Hepatic stellate cell (primary cell): ENCODE measurements at places on chromosomes 5 and 9.

DNA sequence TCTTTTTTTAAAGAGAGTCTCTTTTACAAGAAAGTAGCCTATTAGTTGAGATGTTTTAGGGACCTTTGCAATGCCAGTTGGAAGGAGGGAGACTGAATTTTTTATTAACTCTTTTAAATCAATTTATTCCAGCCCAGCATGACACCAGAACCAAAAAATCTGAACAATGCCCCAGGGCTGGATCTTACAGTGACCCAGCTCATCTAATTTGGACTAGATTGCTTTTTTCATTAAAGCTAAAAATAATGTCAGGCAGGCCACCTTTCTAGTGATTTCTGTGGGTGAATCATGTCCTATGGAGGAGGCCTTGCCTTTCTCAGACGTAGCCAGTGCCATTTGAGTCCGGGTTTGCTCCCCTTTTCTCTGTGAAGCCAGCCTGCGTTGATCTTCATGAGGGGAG is 38.8 kb downstream of the MAP1B start:
- no peak for DNase-seq

- no peak for DNase-seq
These were observed 90.1 kb upstream of the PITX1 start for GRCh38 chr5:135124128-135124527.

DNA sequence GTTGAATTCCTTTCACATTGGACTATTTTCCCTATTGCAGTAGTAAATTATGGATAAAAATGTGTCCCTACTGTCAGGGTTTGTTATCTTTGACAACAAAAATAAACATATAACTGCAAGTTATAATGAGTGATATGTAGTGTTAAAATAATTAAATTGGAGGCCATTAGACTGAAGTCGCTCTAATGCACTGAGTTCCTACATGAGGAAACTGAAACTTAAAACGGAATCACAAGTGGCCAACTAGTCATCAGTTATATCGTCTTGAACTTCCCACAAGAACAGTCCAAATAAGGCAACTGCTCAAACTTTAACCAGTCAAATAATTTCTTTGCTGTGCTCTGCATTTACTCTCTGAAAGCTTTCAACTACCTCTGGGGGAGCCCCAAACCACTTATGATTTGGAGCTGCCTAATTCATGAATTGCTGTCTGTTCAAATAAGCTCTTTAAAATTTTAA is 2.1 kb upstream of the IFT74 start:
- DNase-seq = no peak

DNA sequence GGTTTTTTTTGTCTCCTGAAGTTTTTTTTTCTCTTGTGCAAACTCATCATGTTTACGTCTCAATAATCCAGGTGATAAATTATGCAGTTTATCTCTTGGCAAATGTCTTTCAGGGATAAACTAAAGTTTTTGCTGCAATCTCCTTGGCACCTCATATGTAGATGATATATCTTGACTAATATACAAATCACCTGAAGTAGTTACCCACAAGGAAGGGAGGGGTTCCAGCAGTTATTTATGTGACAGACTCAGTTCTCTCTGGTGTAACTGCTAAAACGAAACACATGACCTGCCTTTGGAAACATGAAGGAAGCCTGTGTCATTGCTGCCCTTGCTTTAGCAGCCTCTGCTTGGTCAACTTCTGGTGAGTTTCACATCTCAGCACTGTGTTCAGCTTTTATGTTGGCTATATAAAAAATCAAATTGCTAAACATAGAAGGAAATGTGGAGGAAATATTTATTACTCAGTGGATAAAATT is 39.3 kb upstream of the KIAA1958 start:
- DNase-seq = peak; percentile 26

DNA sequence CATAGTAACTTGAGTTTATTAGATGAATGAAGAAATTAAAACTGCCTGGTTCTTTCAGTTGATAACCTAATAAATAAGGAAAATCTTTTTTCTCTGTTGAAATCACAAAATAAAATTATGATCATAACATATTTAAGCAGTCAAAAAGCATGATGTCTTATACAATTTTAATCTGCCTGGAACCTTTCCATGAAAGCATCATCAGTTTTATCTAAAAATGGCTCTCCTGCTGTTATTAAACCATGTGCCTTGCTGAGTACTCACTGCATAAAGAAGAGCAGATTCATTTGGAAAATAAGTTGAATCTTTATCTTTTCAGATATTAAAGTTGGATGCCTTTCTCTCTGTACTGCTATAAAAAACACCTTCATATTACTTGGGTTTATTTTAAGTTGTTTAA is 148.8 kb downstream of the SLC24A2 start:
- DNase-seq = no peak

- DNase-seq = peak; percentile 67
These were observed 59.7 kb downstream of the GNA14 start for GRCh38 chr9:77588271-77588937.

- DNase-seq = no peak
These were observed 47.7 kb upstream of the TMC1 start for GRCh38 chr9:72473474-72474261.

- DNase-seq = no peak
These were observed 237.9 kb downstream of the NSG2 start for GRCh38 chr5:174283211-174284005.

GRCh38 chr9:133995012-133995896 is 3.1 kb upstream of the VAV2 start:
- no peak for DNase-seq

GRCh38 chr9:4297786-4298254 is 2.0 kb downstream of the GLIS3 start:
- peak; percentile 46 for DNase-seq

GRCh38 chr5:91607675-91608074 is 224.6 kb upstream of the ARRDC3 start:
- DNase-seq = no peak

DNA sequence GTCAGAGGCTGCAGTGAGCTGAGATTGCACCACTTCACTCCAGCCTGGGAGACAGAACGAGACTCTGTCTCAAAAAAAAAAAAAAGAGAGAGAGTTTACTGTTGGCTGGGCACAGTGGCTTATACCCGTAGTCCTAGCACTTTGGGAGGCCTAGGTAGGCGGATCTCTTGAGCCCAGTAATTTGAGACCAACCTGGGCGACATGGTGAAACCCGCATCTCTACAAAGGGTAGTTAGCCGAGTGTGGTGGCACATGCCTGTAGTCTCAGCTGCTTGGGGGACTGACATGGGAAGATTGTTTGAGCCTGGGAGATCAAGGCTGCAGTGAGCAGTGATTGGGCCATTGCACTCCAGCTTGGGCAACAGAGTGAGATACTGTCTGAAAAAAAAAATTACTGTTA is 12.6 kb downstream of the HABP4 start:
- no peak for DNase-seq

GRCh38 chr5:175494264-175495183 is 16.2 kb downstream of the SFXN1 start:
- no peak for DNase-seq

DNA sequence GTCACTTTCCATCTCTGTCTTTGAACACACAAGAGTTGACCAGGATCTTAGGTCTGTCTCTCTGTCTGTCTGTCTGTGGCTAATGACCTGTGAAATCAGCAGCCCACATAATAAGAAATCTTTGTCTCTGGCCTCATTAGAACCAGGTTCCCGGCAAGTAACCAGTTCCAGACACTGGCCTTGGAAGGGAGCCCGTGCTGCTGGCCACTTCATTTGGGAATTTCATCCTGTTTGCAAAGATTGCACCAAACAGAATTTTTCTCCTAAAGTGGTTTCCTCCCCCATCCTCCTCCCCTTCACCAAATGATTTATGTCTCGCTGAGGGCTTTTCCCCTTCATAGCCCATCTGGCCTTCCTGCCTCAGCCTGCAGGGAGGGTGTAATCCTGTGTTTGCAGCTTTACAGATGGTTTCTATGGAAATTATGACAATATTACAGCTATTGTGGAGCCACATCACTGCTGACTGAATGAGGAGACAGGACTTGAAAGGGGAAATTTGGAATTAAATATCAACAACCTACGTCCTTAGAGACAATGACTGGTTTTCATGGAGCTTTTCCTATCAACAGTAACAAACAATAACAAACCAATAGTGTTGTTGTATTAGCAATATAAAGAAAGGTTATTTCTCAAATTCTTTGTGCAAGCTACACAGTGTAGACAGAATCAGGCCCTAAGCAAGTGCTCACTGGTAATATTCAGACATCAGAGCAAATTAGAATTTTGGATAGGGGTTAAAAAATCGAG is 25.7 kb downstream of the DPYSL3 start:
- peak; percentile 49 for DNase-seq

DNA sequence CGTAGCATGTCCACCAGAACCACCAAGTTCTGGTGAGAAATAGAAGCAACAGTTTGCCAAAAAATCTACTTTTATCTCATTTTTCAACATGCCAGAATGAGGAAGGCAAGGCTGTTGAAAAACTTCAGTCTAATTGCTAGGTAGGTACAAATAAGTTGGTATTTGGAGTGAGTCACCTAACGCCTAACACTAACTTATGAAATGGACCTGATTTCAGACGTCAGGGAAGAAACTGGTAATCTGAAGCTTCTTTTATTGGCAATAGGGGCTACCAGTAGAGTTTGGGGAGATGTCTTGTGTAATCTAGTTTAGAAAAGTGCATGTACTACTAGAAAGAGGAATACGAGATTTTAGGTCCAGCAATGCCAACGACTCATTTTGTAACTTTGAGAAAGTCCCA is 4.4 kb upstream of the PDE6A start:
- no peak for DNase-seq

- DNase-seq = no peak
These were observed 821.2 kb downstream of the PTPRD start for GRCh38 chr9:9791611-9792010.

- DNase-seq = peak; percentile 75
These were observed 802 bp downstream of the SPIN1 start for GRCh38 chr9:88388886-88389605.

- no peak for DNase-seq
These were observed 548.9 kb upstream of the CLINT1 start for GRCh38 chr5:158407824-158408195.

GRCh38 chr5:146041180-146041789 is 64.1 kb downstream of the PLAC8L1 start:
- DNase-seq = peak; percentile 24

GRCh38 chr9:19976226-19976625 is 187.4 kb upstream of the SLC24A2 start:
- no peak for DNase-seq

DNA sequence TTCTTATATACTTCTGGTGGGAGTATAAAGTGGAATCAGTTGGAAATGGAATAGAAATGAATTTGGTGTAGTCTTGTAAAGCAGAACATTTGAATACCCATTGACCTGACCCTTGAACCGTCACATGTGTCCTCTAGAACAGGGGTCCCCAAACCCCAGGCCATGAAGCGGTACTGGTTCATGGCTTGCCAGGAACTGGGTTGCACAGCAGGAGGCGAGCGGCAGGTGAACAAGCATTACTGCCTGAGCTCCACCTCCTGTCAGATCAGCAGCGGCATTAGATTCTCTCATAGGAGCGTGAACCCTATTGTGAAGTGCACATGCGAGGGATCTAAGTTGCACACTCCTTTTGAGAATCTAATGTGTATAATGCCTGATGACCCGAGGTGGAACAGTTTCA is 80.0 kb downstream of the RANBP17 start:
- DNase-seq = no peak

- DNase-seq = no peak
These were observed 105.6 kb downstream of the SUSD1 start for GRCh38 chr9:112069318-112070169.

GRCh38 chr5:142109331-142110045 is 909 bp downstream of the NDFIP1 start:
- DNase-seq = peak; percentile 24

DNA sequence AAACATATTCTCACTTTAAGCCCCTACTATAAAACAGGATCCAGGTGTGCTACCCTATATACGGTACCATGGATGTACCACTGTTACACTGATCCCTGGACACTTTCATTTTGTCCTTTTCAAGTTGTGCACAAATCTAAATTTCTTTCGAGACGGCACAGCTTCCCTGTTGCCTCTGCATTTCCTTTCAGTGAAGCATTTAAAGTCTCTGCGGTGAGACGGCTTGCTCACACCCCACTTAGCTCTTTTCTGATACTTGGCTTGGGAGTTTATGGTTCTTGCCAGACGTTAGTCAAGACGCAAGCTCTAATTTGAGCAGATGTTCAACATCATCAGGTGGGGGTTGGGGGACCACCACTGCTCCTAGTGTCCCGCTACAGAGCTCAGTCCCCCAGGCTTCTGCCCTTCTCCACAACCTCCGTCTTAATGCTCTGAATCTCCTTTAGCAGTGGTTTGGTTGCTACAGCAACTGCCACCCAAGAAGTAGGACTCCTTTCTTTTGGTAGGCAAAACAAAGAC is 15.8 kb downstream of the F2RL2 start:
- DNase-seq = no peak

- no peak for DNase-seq
These were observed 149.2 kb upstream of the NFIL3 start for GRCh38 chr9:91572811-91573210.

GRCh38 chr9:18971404-18971803 is 61.6 kb downstream of the SAXO1 start:
- no peak for DNase-seq

DNA sequence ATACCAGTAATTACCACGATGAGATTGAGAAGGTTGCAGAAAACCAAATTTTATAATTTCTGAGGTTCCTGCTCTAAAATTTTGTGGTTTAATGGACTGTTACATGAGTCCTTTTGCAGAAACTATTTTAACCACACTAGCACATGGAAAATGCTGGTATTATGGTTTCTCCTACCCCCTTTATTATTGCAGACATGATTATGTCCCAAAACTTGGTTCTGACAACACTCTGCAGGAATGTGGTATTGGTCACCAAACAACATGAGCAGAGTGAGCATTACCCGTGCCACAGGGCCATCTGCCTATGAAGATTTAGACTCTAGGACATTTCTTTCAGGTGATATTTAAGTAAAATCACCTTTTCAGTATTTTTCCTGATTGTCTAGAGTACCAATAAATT is 2.8 kb upstream of the ECM2 start:
- peak; percentile 68 for DNase-seq

- no peak for DNase-seq
These were observed 17.7 kb downstream of the GNAQ start for GRCh38 chr9:78013934-78014333.

GRCh38 chr5:83099001-83099400 is 21.7 kb downstream of the XRCC4 start:
- DNase-seq = no peak

DNA sequence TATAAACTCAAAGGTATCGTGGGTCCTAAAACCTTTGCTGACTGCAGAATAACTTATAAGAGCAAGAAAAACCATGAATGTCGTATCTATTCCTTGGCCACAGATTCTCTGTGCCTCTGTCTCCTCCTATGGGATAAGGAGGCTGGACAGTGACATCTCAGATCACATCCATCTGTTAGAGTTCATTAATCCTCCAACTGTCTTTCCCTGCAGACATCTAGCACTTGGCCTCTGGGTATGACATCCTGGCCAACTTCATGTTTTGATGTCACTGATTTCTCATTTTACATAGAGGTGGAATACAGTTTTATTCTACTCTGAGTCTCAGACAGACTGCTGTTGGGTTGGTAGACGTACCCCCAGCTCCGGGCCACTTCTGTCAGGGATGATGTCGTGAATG is 86.2 kb downstream of the OTULIN start:
- no peak for DNase-seq

- DNase-seq = no peak
These were observed 657.9 kb downstream of the TAF11L14 start for GRCh38 chr5:18292146-18292545.

- peak; percentile 47 for DNase-seq
These were observed 17.1 kb upstream of the ANXA6 start for GRCh38 chr5:151174612-151175101.

GRCh38 chr5:10518347-10518746 is 45.5 kb upstream of the ANKRD33B start:
- DNase-seq = peak; percentile 31
